Activated naive CD8-positive, alpha-beta T cell treated with anti-CD3 and anti-CD28 coated beads, Interleukin-2, amount 10 ng/mL, durations not matched to agents 7 days and 5 days (primary cell): ENCODE measurements at places on chromosomes 5 and 9.

GRCh38 chr9:109409773-109410397 lies 88.2 kb downstream of the PTPN3 start:
- DNase-seq, result no peak

DNA sequence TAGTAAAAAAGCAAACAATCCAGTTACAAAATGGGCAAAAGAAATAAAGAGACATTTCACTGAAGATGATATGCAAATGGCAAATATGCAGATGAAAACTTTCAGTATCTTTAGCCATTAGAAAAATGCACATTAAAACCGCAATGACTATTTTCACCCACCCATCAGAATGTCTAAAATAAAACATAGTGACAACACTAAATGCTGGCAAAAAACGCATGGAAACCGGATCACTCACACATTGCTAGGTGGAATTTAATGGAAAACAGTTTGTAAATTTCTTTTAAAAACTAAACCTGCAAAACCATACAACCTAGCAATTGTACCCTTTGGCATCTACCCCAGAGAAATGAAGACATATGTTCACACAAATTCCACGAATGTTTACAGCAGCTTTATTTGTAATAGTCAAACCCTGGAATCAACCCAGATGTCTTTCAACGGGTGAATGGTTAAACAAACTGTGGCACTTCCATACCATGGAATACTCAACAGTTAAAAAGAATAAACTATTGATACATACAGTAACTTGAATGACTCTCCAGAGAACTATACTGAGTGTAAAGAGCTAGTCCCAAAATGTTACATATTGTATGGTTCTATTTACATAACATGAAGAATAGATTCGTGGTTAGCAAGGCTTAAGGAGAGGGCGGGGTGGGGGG lies 17.2 kb upstream of the PAM start:
- no peak for DNase-seq

GRCh38 chr5:72369301-72369700 lies 49.1 kb downstream of the PTCD2 start:
- no peak for DNase-seq

DNA sequence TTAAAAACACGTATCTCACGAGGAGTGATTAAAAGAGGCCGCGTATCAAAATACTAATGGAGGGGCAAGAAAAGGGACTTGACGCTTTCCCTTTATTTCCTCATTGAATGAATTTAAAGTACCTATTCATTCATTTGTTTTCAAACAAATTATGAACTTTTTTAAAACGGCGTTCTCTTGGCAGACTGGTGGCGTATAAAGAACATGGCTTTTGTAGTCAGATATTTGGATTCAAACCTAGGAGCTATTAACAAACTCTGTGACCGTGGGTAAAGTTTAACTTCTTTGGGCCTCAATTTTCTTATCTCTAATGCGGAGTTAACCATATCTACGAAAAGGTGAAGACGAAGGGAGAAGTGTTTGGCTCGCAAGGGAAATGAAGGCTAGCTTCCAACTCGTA lies 876 bp downstream of the CAAP1 start:
- no peak for DNase-seq

DNA sequence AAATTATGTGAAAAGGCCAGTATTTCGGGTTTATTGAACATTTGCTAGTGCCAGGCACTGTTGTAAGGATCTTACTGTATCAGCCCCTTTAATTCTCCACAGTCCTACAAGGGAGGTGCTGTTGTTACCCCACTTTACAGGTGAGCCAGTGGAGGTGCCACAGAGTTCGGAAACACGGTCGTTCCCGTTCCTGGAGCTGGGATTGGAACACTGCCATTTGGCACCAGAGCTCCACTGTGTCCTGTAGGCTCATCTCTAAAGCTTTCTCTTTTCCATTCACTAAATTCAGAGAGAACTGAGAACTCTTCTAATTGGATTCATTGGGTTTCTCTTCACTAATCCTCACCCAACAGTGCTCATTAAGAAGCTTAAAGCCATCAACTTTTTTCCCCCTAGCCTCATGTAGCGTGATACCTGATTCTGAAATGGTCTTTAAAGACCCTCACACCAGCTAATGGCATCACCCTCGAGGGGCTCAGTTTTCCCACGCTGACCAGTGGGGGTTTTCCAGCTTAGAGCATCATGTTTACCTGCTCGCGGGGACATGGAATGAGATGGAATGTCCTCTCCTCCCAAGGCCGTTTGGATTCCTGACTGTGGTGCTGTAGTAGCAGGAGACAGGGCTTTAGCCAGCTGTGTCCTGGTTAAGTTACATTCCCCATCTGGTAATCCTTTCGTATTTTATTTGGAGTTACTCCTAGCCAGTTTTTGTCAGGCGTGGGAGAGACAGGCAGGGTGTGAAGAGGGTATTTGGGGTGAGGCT lies 5.8 kb downstream of the ERGIC1 start:
- DNase-seq, result no peak
